ENCODE measurements at places on chromosomes 7 and 10.

DNA sequence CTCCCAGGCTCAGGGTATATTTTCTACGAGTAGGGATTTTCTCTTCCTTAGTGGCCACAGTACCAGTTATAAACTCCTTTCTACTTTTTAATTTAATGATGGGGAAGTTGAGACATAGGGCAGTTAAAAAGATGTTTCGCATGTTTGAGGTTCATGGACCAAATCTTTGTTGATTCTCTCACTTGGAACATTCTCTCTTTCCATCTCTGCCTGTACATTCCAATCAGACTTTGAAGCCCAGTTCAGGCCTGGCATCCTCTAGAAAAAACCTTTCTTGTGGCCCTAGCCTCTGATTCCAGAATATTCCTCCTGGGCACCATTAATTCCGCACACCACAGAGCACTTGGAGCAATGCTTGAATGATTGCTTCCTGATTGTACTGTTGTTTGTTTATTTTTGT is 18.5 kb downstream of the SLC13A4 start:
- DNase-seq: no peak

- peak; percentile 82 for DNase-seq
Observed at GRCh38 chr10:104331208-104331838, 6.9 kb downstream of the ITPRIP start.

- DNase-seq: no peak
Observed at GRCh38 chr7:141302617-141303016, 228.8 kb downstream of the TMEM178B start.

- DNase-seq: no peak
Observed at GRCh38 chr10:100045592-100045991, 35.8 kb upstream of the DNMBP start.

GRCh38 chr10:86642499-86642898 is 11.8 kb upstream of the OPN4 start:
- no peak for DNase-seq

All from NCI-H2081 treated with DMSO at 0.1 percent for 48 hours (cell line).